ENCODE measurements at places on chromosomes 7 and 10.

- DNase-seq, result peak; percentile 75
These were observed 6.5 kb downstream of the NACAD start for GRCh38 chr7:45082031-45082830.

DNA sequence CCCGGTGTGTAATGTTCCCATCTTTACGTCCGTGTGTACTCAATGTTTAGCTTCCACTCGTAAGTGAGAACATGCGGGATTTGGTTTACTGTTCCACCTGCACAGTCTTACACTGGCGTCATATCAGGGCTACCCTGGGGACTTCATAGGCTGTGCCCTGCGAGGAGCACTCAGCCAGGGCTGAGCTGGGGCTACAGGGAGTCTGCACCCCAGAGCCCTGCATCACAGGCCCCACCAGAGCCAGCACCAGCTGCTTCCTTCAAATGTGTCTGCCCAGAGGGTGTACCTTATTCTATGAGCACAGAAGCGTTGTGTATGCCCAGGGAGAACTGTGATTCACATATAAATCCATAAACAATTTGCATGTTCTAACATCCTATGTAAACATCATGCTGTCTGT, 277.1 kb downstream of the TCERG1L start:
- no peak for DNase-seq

GRCh38 chr10:75542906-75543305, 111.5 kb downstream of the LRMDA start:
- DNase-seq, result no peak

DNA sequence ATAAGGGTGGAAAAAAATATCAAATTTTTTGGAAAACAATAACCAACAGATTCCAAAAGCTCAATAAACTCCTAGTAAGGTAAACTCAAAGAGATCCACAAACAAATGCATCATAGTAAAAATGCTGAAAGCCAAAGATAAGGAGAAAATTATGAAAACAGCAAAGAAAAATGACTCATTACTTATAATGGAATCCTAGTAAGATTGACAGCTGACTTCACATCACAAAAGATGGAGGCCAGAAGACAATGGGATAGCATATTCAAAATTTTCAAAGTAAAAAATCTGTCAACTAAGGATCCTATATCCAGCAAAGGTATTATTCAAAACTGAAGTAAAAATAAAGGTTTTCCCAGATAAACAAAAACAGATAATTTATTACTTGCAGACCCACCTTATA, 183.4 kb upstream of the VIPR2 start:
- DNase-seq, result no peak

DNA sequence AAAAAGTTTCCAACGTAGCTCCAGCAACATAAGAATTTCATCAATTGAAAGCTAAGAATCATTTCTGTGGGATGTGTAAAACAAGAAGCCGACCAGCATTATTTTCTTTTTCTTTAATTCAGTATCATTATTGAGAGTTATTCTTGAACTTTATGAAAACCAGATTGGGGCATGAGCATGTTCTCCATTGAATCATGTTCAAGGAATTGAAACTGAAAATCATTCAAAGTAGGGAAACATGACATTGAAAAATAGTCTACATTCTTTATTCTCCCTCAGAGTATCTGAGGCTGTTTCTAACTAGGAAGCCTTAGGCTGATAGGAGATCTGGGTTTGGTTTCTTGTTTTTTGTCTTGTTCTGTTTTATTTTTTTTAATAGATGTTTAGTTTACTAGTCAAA, 253.7 kb downstream of the DYNC1I1 start:
- DNase-seq, result no peak

- DNase-seq, result no peak
These were observed 10.5 kb downstream of the DAGLB start for GRCh38 chr7:6437251-6437650.

Measured in midbrain (tissue), 1 donor.